Fibroblast of skin of scalp (primary cell): ENCODE measurements at places on chromosomes 7 and 10.

DNA sequence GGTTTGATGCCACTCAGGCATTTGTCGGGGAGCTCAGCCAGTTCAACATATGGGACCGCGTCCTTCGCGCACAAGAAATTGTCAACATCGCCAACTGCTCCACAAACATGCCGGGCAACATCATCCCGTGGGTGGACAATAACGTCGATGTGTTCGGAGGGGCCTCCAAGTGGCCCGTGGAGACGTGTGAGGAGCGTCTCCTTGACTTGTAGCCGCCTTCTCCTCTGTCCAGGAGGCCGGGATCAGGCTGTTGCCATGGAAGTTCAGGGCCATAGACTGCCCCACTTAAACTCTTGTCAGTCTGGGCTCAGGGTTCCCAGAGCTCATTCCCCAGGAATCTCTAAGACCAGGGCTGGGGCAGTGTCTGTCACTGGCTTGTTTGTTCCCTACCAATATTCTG lies 11.3 kb downstream of the NPTX2 start:
- DNase-seq, result no peak

DNA sequence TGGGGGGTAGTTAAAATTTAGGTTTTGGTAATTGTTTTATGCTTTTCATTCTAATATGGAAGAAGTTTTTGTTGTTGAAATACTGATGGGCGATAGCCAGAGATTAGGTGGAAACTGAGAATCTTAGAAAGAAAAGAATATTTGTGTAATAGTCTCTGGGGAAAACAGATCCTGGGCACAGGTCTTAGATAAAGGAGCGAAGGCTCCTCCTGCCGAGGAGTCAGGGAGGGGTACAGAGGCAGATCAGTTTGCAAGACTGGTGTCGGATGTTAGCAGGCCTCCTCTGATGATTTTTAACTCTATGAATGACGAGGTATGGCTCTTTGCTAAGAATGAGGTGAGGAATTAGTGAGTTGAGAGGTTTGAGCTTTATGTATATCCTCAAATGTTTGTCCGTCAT lies 339.7 kb downstream of the HGF start:
- no peak for DNase-seq

GRCh38 chr7:84510505-84510904 lies 315.9 kb upstream of the SEMA3A start:
- DNase-seq, result peak; percentile 71

DNA sequence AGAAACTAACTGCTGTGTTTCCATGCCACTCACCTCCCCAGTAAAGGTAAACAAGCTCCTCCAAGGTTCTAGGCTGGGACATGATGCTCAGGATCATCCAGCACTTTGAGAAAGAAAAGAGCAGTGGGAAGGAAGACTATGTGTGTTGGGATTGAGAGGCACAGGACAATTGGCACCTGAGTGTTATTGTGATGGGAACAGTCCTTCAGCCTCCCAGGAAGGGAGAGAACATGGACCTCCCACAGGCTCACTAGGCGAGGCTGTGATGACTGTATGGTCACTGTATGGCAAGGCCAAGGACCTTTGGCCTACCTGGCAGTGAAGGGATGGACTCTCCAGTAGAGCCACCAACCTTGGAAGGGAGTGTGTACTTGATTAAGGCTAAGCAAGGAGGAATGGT lies 123.2 kb upstream of the UNC5B start:
- no peak for DNase-seq

DNA sequence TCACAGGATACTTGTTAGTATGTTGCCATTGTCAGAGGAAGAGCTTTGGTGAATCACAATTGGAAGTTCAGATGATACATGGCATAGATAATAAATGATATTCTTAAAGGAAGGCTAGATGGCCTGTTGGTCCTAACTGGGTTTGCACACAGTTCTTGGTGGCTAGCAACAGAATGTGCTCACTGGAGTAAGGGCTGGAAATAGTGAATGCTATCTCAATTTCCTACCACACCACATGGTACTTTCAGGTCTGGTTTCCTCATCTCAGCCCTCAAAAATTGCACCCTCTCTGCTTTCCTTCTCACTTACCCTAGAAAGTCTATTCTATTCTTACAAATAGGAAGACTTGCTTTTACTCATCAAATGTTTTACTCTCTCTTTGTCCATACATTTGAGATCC lies 622.5 kb downstream of the ANKRD7 start:
- DNase-seq, result no peak

- DNase-seq, result no peak
These were observed 106.4 kb upstream of the GJD4 start for GRCh38 chr10:35498693-35499092.

DNA sequence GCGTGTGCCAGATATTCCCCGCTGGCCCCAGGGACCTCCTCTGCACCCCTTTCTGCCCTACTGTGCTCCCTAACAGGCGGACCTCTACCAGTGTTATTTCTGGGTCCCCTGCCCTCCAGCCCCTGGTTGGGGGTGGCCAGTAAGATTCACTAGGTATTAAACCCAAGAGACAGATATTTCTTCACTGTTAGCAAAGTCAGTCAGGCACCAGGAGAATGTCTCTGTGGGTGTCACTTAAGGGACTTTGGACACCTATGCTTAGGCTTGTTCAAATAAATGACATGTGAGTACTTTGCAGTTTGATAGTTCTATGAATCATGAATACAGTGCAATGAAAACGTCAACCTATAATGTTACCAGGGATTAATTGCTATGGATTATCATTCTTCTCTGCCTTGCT lies 234.3 kb upstream of the IGFBP3 start:
- DNase-seq, result no peak

- no peak for DNase-seq
These were observed 3.7 kb upstream of the CXCL12 start for GRCh38 chr10:44388641-44389040.

- DNase-seq, result no peak
These were observed 156.5 kb downstream of the WDR37 start for GRCh38 chr10:1212571-1213141.

GRCh38 chr10:42574336-42574735 lies 64.0 kb downstream of the ZNF33B start:
- DNase-seq, result no peak

DNA sequence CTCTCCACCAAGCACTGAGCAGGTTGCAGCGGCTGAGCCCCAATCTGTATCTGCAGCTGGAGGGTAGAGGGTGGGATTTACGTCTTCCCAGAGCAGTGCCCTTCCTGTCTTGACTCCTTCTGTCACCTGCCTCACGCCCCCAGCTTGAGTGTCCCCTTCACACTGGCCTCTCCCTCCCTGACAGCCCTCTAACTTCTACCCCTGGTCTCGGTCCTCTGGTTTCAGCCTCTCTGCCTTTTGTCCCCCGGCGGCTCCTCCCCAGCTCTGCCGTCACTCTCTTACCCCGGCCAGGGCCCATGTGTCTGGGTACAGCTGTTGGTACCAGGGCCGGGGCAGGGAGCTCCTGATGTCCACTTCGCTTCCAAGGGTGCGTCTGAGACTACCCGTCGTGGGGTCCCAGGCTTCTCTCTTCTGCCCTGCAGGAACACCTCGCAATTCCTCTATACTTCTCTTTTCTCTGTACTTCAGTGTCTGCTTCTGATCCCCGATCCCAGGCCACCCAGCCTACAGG lies 654 bp downstream of the MUC3A start:
- no peak for DNase-seq

DNA sequence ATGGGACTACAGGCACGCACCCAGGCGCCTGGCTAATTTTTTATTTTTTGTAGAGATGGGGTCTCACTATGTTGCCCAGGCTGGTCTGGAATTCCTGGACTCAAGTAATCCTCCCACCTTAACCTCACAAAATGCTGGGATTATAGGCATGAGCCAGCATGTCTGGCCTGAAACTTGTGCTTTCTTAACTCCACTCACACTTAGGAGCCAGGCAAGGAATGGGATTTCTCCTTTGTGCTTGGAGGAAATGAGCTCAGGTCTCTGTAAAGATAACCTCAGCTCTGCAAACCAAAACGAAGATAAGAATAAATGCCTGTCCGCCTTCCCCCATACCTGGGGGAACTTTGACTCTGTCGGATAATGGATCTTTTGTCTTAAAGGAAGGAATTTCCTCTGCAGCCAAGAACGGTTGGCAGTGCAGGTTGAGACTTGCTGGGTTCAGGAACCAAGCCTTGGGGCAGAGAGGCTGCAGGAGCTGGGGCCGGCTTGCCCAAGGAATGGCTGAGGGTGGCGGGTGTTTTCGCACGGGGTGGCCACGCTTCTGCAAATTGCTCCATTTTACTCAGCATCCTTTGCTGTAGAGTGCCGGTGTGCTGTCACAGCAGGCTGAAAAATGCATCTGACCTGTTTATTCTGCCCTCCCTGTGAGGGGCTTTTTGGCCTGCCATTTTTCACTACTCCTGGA lies 174.2 kb downstream of the KIAA1217 start:
- DNase-seq, result no peak

DNA sequence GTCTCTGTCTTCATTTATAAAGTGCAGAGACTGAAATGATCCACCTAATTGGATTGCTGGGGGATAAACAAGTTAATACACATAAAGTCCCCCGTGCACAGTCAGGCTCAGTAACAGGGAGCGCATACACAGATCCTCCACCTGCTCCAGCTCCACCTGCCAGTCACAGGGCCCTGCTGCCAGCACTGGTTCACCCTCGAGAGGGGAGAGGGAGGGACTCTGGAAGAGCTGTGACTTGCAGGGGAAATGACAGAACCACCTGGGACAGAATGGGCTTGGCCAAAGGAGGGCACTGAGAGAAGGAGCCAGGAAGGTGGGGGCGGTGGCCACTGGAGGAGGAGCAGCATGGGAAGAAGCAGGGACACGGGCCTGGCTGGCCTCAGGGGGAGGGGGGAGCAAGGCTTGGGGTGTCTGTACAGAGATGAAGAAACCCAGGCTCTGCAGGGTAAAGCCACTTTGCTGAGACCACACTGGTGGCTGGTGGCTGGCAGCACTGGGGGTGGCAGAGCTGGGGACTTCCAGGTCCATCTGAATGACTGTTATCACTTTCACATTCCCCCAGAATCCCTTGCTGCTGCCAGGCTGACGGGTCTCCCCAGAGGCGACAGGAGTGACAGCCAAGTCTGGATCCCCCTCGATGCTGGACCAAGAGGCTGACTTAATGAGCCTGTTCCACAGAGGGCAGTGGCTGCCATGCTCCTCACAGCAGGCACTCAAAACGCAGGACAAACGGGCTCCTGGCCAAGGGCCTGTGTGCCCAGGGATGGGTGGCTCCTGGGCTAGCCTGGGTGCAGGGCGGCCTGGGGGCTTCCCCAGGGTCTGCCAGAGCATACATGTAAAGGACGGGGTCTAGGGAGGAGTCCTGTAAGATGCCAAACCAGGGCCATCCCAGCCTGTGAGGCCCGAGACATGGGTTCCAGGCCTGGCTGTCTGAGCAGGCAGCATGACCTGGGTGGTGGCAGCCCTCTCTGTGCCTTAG lies 151.1 kb downstream of the SH3PXD2A start:
- DNase-seq, result no peak

DNA sequence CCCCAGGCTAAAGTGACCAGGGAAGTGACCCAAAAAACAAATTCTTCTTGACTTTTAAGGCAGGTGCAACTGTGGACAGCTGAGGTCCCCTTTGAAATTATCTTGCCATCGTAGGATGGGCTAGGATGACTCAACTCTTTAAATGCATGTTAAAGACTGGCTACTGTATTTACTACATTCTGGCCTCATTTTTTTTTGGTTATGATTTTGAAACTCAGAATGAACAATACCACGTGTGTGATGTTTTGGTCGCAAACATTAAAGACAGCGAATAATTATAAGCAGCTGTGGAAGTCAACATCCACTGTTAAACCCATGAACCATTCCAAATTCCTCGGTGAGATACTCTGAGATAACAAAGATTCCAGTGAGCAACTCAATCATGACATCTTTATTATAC lies 1.2 kb upstream of the SLC13A4 start:
- DNase-seq, result peak; percentile 48

DNA sequence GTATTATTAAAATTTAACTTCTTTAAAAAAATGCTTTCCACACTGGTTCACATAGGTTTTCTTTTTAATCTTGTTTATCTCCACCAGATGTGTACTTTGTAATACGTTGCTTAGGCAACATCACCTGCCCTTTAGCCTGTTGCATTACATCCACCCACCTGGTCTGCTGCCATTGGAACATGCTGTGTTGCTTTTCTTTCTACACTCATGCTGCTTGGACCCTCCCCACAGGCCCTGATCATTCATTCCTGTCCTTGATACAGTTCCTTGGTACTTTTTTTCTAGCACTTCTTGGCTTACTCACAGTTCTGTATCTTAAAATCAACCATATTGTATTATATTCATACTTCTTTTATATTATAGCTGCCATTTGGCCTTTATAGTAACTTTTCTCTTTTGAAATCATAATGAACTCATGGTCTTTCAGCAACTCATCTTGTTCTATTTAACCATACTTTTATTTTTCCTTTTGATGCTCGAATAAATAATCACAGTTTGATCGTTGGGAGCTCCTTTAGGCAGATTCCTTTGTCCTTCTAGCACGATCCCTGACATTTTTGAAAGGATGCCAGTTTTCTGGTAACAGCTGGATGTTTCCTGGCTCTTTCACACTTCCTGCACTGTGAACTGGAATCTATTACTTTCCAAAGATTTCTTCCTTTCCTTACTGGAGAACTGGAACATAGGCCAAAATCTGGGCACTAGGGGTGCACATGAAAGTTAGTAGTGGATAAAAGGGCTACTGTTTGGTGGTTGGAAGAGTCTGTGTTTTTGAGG lies 125.1 kb downstream of the CDK14 start:
- DNase-seq, result peak; percentile 89

- DNase-seq, result no peak
These were observed 213.8 kb downstream of the ZMYND11 start for GRCh38 chr10:349081-349480.

DNA sequence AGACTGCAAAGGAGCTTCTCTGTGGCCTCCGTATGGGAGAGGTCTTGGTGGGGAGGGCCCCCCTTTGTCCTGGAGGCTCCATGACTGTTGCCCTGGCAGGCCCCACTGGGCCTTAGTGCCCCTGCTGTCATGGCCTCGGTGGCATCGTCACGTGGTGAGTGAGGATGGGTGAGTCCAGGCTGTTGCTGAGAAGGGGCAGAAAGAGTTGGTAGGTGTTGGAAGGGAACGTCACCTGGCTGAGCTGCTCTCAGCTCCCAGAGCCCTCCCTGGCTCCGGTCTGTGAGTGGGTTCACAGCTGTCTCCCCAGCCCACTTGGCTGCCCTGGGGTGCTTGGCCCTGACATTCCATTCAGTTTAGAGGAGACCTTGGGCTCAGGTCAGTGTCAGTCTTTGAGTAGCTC lies 16.1 kb downstream of the SFRP5 start:
- DNase-seq, result no peak

GRCh38 chr10:29202386-29202940 lies 86.4 kb upstream of the LYZL1 start:
- DNase-seq, result no peak

DNA sequence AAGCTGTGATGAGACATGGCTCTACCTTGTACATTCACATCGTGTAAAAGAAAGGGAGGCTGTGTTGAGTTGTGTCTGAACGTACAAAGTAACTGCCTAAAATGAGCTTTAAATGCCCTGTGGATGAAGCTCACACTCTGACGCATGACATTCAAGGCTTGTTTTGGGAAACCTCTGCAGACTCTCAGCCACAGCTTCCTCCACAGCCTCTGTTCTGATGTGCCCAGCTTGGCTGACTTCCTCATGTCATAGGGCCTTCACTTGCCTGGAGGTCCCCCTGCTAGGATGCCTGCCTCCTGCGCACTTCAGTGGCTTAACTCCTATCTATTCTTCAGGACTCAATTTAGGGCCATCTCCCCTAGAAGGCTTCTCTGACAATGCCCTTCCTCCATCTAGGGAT lies 230.0 kb upstream of the HABP2 start:
- no peak for DNase-seq

- DNase-seq, result no peak
These were observed 31.0 kb downstream of the ZNF775 start for GRCh38 chr7:150410131-150410530.

GRCh38 chr10:69692267-69692666 lies 62.2 kb downstream of the FAM241B start:
- DNase-seq, result no peak
